ENCODE measurements at places on chromosomes 12 and 14. TPM values are rescaled to one million over a fixed set of nuclear protein-coding genes. Genes with fewer than 3 reads are reported as not detected.

OGFOD2 gene
- 25.4 TPM for total RNA-seq

LMO3 gene
- not detected for total RNA-seq

GUCY2C gene
- not detected for total RNA-seq

C12orf54 gene
- not detected for total RNA-seq

- no peak overlapping the region for H3K4me3 ChIP-seq
- DNase-seq, result no peak
- H3K27me3 ChIP-seq, result no peaks in the 10 kb centered on the region
These were observed 66.5 kb downstream of the AVPR1A start for GRCh38 chr12:63084501-63084900.

GRCh38 chr12:101863981-101864380 is 13.4 kb upstream of the DRAM1 start:
- H3K4me3 ChIP-seq, result no peak overlapping the region
- H3K27me3 ChIP-seq, result no peaks in the 10 kb centered on the region
- no peak overlapping the region for H3K27ac ChIP-seq
- peaks cover 7% of the 10 kb centered on the region for H3K36me3 ChIP-seq

DNA sequence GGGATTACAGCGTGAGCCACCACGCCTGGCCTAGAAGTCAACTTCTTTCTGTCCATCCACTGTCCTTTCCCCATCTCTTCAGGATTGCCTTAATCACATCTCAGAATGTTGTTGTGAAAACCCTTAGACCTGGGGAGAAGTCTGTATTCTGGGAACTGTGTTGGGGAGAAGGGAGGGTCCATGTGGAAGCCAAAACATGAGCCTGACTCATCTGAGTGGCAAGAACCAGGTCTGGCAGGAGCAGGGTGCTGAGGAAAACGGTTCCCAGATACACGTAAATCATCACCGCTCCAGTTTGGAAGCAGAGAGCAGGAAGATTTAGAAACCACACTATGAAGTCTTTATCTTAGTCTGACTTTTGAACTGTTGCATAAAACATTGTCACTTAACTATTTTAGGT is 245.6 kb upstream of the RGS6 start:
- no peak for DNase-seq
- H3K4me3 ChIP-seq, result no peak overlapping the region
- H3K27me3 ChIP-seq, result no peaks in the 10 kb centered on the region
- H3K36me3 ChIP-seq, result peaks cover 38% of the 10 kb centered on the region
- no peaks in the 10 kb centered on the region for H3K4me1 ChIP-seq

DNA sequence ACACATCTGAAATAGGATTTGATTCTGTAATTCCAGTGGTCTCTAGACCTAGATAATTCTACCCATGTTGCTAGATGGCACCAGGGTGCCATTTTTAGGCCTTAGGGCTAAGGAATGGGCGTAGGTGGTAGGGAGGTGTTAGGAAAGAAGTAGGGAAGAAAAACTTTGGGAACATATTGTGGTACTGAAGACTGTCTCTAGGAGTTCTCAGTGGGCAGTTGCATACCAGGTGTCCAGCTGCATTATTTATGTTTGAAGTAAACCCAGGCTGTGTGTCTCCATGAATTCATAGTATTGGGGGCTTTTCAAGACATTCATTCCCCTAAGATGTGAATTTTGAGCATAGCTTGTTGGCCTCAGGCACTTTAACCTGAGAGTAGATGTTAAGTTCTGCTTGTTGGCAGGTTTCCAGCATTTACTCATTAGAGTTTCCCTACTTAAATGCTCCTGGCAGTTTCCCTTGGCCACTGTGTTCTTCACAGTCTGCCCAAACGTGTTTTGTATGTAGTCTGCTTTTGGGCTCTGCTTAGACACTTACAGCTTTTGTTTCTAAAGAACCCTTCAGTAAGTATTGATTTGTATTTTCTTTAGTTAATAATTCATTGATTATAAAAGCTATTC is 31.5 kb upstream of the CCT2 start:
- no peak for DNase-seq
- no peaks in the 10 kb centered on the region for H3K4me1 ChIP-seq
- H3K27me3 ChIP-seq, result no peaks in the 10 kb centered on the region
- H3K36me3 ChIP-seq, result no peaks in the 10 kb centered on the region
- H3K4me3 ChIP-seq, result no peak overlapping the region

GRCh38 chr12:108152170-108152538 is 23.1 kb downstream of the WSCD2 start:
- no peaks in the 10 kb centered on the region for H3K4me1 ChIP-seq
- H3K27me3 ChIP-seq, result no peaks in the 10 kb centered on the region
- no peaks in the 10 kb centered on the region for H3K36me3 ChIP-seq
- no peak overlapping the region for H3K27ac ChIP-seq
- no peak for DNase-seq
- H3K4me3 ChIP-seq, result no peak overlapping the region

DNA sequence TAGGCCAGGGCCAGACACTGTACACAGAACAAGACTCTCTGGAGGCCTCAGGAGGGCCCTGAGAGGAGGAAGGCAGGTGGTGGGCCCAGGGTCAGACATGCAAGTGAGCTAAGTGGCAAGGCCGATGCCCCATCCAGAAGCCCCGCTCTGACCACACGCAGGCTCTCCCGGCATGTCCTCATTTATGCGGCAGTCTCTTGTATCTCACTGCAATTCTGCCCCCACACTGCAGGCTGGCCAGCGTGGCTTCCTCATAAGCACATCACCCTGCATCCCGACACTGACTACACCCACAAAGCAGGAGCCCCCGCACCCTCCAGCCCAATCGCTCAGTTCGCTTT is 17.5 kb downstream of the SSH1 start:
- H3K27ac ChIP-seq, result peak overlapping the region; percentile 81
- peaks cover 59% of the 10 kb centered on the region for H3K4me1 ChIP-seq
- H3K4me3 ChIP-seq, result no peak overlapping the region
- peaks cover 64% of the 10 kb centered on the region for H3K36me3 ChIP-seq
- H3K27me3 ChIP-seq, result no peaks in the 10 kb centered on the region
- DNase-seq, result no peak

GRCh38 chr14:103138301-103139131 is 15.3 kb downstream of the TNFAIP2 start:
- no peaks in the 10 kb centered on the region for H3K36me3 ChIP-seq
- H3K4me3 ChIP-seq, result no peak overlapping the region
- peaks cover 3% of the 10 kb centered on the region for H3K4me1 ChIP-seq

- H3K4me3 ChIP-seq, result peak overlapping the region; percentile 54
- H3K4me1 ChIP-seq, result peaks cover 11% of the 10 kb centered on the region
- no peak for DNase-seq
- no peaks in the 10 kb centered on the region for H3K36me3 ChIP-seq
These were observed 620 bp downstream of the TMTC1 start for GRCh38 chr12:29782871-29783772.

- no peak overlapping the region for H3K27ac ChIP-seq
- H3K27me3 ChIP-seq, result peaks cover 10% of the 10 kb centered on the region
- H3K4me3 ChIP-seq, result no peak overlapping the region
- no peak for DNase-seq
These were observed 105.1 kb upstream of the TMEM260 start for GRCh38 chr14:56474419-56475022.

DNA sequence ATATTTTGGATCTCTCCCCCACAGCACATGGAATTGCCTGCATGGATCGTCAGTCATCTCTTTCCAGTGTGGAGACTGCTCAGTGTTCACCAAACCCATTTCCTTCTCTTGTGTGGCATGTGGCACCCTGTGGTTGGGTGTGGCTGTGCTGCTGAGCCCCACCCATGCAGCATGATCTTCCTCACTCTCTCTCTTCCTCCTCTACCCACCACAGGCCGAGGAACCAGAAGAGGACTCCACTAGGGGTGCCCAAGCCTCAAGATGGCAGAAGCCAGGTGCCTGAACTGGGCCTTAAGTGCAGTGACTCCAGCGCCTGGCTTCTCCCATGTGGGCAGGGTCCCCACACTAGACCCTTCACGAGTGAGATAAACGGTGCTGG is 66.8 kb upstream of the GPR68 start:
- peak overlapping the region; percentile 69 for H3K4me3 ChIP-seq
- peaks cover 72% of the 10 kb centered on the region for H3K4me1 ChIP-seq
- peak; percentile 85 for DNase-seq
- peak overlapping the region; percentile 96 for H3K27ac ChIP-seq
- H3K36me3 ChIP-seq, result peaks cover 95% of the 10 kb centered on the region

DNA sequence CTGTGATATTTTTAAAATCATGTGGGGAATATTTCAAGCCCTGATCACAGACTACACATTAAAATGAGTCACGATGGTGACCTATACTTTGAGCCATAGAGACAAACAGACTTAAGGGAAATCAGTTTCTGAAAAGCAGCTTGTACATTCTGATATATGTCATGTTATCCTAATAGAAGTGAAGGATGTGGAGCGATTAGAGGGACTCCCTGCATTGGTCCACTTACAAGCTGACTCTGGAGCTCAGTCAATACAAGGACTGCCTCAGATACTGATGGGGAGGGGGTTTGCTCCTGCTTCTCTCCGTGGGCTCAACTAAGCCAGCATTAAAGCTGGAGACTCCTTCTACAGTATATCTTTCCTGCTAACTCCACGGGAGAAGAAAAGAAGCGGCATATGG is 173.5 kb downstream of the ALG10B start:
- no peak overlapping the region for H3K27ac ChIP-seq
- no peaks in the 10 kb centered on the region for H3K36me3 ChIP-seq
- H3K27me3 ChIP-seq, result no peaks in the 10 kb centered on the region
- DNase-seq, result no peak
- H3K4me1 ChIP-seq, result no peaks in the 10 kb centered on the region
- no peak overlapping the region for H3K4me3 ChIP-seq

- H3K27ac ChIP-seq, result peak overlapping the region; percentile 0
- H3K4me1 ChIP-seq, result peaks cover 40% of the 10 kb centered on the region
- H3K27me3 ChIP-seq, result peaks cover 27% of the 10 kb centered on the region
These were observed 119.9 kb upstream of the NCOR2 start for GRCh38 chr12:124687174-124687902.

DNA sequence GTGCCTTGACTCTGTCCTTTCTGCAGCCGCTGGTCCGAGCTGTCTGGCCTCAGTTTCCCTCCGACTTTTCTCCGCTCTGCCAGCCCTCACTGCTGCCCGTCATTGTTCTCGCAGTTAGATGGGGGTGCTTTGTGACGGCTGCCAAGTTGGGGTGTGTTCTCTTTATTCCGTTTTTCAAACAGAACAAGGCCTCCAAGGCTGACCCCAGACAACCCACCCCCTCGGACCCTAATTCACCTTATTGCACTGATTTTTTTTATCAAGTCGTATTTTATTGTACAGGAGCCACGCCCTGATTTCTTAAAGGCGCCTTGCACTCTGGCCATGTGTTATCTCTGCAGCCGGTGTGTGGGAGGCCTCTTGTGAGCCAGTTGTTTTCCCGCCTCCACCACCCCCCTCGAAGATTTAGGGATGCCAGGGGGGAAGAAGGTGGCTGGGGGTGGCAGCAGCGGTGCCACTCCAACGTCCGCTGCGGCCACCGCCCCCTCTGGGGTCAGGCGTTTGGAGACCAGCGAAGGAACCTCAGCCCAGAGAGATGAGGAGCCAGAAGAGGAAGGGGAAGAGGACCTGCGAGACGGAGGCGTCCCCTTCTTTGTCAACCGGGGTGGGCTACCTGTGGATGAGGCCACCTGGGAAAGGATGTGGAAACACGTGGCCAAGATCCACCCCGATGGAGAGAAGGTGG is 1.3 kb downstream of the VASH1 start:
- H3K27ac ChIP-seq, result no peak overlapping the region
- H3K4me1 ChIP-seq, result peaks cover 18% of the 10 kb centered on the region
- no peaks in the 10 kb centered on the region for H3K36me3 ChIP-seq

GRCh38 chr12:120844768-120845449 is 59.2 kb downstream of the SPPL3 start:
- H3K27me3 ChIP-seq, result no peaks in the 10 kb centered on the region
- DNase-seq, result no peak
- no peak overlapping the region for H3K4me3 ChIP-seq
- no peak overlapping the region for H3K27ac ChIP-seq
- H3K36me3 ChIP-seq, result peaks cover 3% of the 10 kb centered on the region

- peak overlapping the region; percentile 52 for H3K27ac ChIP-seq
- H3K4me1 ChIP-seq, result peaks cover 58% of the 10 kb centered on the region
- peak; percentile 53 for DNase-seq
- H3K4me3 ChIP-seq, result no peak overlapping the region
- no peaks in the 10 kb centered on the region for H3K27me3 ChIP-seq
These were observed 42.9 kb downstream of the WNK1 start for GRCh38 chr12:795305-795704.

GRCh38 chr14:81385886-81386285 is 14.2 kb downstream of the STON2 start:
- H3K36me3 ChIP-seq, result no peaks in the 10 kb centered on the region
- H3K27me3 ChIP-seq, result peaks cover 20% of the 10 kb centered on the region
- DNase-seq, result no peak
- peaks cover 5% of the 10 kb centered on the region for H3K4me1 ChIP-seq

DNA sequence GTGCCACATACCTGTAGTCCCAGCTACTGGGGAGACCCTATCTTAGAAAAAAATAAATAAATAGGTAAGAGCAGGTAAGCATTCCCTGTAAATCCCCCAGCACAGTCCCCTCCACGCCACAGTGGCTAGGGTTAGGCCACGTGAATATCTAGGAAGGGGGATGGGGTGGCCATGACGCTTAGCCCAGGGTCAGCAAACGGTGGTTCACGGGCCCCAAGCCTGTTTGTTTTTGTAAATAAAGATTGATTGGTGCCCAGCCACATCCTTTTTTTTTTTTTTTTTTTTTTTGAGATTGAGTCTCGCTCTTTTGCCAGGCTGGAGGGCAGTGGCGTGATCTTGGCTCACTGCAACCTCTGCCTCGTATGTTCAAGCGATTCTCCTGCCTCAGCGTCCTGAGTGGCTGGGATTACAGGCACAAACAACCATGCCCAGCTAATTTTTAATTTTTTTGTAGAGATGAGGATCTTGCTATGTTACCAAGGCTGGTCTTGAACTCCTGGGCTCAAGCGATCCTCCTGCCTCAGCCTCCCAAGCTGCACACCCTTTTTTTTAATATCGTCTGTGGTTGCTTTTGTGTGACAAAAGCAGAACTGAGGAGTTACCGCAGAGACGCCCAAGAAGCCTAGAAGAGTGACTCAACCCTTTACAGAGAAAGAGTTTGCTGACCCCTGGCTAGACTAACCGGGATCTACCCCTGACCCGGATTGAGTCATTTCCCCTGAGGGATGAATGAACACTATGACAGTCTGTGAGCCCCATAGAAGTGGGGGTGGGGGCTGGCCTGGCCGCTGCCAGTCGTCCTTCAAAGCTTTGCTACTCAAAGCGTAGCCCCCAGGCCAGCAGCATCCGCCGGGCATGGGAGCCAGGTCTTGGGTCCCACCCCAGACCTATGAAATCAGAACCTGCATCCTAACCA is 113.7 kb upstream of the NCOR2 start:
- DNase-seq, result peak; percentile 42
- H3K27ac ChIP-seq, result no peak overlapping the region
- H3K36me3 ChIP-seq, result no peaks in the 10 kb centered on the region
- peaks cover 7% of the 10 kb centered on the region for H3K27me3 ChIP-seq

- no peaks in the 10 kb centered on the region for H3K4me1 ChIP-seq
- H3K27ac ChIP-seq, result no peak overlapping the region
- no peaks in the 10 kb centered on the region for H3K36me3 ChIP-seq
- H3K4me3 ChIP-seq, result no peak overlapping the region
These were observed 37.2 kb downstream of the SMOC1 start for GRCh38 chr14:69916396-69916795.

Data from activated CD4-positive, alpha-beta memory T cell treated with anti-CD3 and anti-CD28 coated beads, Interleukin-2, amount 10 ng/mL, durations not matched to agents 7 days and 5 days (primary cell).